ENCODE measurements at places on chromosomes 4 and X.

- no peak for DNase-seq
Observed at GRCh38 chr4:2461246-2461960, 7.5 kb upstream of the RNF4 start.

- DNase-seq, result no peak
Observed at GRCh38 chr4:132417220-132417619, 731.9 kb upstream of the PCDH10 start.

DNA sequence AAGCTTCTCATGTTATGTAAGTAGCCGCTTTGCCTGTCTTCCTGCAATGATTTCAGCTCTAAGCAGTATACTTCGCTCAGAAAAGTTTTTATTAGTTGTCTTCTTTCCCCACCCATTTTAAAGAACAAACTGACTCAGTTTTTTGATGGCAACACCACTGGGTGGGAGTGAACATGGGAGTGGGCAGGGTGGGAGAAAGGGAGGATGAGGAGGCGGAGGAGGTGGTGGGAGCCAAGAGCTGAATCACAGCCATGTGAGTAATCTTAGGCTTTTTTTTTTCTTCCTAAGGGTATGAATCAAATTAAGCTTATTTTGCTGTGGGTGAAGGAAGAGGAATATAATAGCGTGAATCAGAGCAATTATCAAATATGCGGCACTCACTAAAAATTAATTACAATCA lies 574.3 kb upstream of the DIPK2B start:
- peak; percentile 71 for DNase-seq

- no peak for DNase-seq
Observed at GRCh38 chr4:65923616-65924015, 253.3 kb upstream of the EPHA5 start.

DNA sequence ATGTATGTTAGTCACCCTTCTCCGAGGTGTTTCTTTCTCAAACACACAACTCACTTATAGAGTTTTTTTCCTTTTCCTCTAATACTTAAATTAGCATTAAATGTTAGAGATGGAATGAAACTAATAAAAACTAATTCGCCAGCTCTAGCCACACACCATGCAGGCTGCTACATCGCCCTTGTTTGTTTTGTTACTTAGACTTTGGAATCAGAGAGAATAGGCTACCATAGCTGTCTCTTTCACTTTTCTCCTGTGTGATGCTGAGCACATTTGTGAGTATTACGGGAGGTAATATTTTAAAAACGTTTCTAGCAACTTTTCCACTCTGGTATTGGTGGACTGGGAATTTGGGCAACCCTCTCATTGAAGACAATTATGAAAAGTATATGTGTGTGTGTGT lies 43.5 kb downstream of the ESX1 start:
- no peak for DNase-seq

DNA sequence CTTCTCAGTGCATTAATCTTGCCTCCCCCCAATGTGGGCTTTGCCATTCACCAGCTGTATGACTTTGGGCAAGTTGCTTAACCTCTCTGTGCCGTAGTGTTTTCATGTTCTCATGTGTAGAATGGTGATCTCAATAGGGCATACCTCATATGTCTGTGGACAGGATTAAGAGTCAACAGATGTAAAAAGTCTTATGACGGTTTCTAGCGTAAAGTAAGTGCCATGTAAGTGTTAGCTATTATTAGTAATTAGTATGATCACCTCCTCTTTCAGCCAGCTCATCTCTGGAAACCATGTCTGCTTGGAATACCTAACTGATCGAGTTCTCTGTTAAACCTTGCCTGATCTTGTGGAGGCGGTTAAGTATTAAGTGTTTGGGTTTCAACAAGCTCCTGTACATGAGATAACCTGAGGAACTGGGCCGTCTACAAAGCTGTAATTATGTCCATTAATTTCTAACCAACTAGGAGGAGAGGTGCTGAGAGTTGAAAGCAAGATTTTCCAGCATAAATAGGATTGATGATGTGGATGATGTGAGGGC lies 66.3 kb downstream of the TSC22D3 start:
- DNase-seq, result no peak

- DNase-seq, result peak; percentile 5
Observed at GRCh38 chr4:22414833-22415232, 101.0 kb downstream of the ADGRA3 start.

DNA sequence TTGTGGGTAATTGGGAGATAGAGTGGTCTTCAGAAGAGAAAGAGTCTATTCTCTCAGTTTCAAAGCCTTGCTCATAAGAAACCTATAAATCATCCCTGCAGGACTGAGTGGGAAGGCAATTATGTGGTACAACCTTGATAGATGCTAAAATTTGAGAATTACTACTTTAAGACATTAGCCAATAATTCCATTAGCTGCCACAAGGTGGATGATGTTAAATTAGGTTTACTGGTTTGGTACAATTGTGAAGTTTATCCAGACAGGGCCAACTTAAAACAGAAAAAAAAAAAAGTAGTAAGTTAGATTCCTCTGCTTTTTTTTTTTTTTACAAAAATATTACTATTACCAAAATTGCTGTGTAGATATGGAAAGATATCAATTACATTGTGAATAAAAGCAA lies 73.2 kb upstream of the AMOT start:
- DNase-seq, result no peak

DNA sequence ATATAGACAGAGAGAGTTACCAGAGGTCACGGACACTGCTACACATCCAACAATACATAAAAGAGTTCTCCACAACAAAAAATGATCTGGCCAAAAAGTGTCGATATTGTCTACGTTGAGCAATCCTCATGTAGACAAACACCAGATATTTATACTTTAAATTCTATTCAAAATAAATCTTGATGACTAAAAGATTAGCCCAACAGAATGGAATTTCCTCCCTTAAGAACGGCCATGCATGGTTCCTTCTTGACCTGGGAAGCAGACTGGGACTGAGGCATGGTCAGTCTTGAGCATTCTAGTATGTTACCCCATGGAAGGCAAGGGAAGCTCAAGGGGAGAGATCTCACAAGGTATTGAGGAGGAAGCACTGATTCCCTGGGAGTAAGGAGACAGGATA lies 43.5 kb downstream of the LHFPL1 start:
- DNase-seq, result no peak

- peak; percentile 69 for DNase-seq
Observed at GRCh38 chrX:43958529-43958928, 14.7 kb downstream of the NDP start.

- DNase-seq, result peak; percentile 93
Observed at GRCh38 chr4:147866532-147867271, 134.8 kb downstream of the ARHGAP10 start.

GRCh38 chr4:48989461-48990203 lies 3.6 kb downstream of the CWH43 start:
- DNase-seq, result no peak

DNA sequence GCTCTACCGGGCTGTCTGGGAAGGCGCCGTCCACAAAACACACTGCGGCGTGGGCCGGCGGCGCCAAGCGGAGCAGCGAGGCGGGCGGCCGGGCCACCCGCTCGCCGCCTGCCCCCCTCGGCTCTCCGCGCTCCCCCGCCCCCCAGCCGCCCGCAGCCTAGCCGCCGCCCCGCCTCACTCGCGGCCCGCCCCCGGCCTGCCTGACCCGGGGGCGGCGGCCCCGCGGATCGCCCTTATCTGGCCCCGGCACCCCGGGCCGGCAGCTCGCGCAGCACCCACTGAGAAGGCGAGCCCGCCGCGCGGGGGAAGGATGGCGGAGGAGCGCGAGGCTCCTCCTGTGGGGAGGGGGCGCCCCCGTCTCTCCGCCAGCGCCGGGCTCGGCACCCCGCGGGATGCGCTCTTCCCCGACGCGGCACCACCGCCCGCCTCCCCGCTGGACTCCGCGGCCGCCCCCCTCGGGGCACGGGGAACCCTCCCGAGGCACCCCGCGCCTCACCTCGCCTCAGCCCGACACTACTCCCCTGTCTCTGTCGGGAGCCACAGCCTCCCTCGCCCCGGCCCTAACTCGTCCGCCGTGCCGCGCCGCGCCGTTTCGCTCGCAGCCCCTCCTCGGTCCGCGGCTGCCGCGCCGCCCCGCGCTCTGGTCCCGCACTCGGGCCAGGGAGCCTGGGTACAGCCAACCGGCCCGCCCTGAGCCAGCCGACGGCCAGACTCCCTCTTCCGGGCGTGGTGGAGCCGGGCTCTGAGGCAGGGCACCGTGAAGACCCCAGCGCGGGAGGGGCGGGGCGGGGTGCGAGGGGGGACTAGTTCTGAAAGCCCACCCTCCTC lies 566 bp downstream of the ATP11C start:
- no peak for DNase-seq

DNA sequence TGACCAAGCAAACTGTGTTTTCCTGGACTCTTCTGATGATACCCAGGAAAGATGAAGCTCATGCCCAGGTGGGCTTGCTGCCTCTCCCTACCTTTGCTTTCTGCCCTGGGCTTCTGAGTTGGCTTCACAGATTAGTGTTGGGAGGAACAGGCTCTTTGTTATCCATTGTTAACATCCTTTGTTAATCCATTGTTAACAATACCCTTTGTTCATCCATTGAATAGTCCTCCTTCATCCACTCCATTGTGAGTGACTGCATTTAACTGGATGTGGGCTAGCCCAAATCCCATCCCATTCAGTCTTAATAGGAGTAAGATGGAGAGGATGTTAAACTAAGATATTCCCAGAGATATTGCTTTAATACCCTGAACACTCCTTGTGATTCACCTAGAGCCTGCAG lies 199.0 kb upstream of the LNX1 start:
- no peak for DNase-seq

DNA sequence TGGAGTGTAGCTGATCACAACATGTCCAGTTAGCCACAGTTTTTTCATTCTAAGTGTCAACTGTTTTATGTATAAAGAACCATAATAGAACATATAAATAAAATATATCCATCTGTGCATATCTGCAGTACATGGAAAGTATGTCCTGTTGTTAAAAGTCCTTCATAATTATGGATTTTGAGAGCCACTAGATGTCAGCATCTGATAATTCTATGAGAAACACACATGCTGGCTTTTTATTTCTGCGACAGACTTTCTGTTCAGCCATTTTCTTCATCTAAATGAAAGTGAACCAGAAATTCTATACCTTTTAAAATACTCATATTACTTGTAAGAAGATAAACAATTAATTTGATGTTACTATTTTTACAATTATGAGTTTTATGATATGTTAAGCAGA lies 251.5 kb downstream of the GPM6A start:
- no peak for DNase-seq

- no peak for DNase-seq
Observed at GRCh38 chr4:151921811-151922210, 161.0 kb upstream of the GATB start.

DNA sequence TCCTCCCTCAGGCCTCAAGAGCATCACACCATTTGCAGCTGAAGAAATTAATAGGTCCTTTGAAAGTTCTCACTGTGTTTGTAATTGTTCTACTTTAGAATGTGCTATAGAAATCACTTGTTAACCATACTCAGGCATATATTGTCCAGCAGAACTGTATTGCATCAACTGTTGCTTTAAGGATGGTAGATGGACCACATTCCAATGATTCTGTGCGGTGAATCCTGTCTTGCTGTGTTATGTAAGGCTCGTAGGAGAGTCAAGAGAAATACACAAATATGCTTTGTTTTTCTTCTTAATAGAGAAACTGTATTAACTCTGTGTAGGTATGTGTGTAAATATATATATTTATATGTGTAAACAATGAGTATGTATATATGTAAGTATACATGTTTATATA lies 6.3 kb upstream of the ADGRA3 start:
- DNase-seq, result no peak

DNA sequence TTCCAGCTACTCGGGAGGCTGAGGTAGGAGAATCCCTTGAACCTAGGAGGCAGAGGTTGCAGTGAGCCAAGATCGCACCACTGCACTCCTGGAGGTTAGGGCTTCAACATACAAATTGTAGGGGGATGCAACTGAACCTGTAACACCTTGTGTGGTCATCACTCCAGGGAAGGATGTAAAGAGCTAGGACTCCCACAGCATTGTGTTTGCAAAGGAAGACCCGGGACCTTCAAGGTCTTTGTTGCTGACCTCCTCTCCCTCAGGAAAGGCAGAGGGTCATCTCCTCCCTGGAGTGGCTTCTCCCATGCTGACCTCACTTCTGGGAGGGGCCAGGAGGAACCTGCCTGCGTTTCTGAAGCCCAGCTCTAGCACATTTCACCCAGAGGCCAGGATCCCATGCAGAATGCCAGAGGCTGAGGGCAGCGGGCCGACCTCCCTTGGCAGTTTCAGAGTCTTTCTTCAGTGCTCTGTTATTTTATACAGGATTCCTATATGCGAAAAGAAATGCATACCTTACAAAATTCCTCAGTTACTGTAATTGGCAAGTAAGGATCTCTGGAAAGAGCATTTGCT lies 80.2 kb downstream of the HTRA3 start:
- no peak for DNase-seq

DNA sequence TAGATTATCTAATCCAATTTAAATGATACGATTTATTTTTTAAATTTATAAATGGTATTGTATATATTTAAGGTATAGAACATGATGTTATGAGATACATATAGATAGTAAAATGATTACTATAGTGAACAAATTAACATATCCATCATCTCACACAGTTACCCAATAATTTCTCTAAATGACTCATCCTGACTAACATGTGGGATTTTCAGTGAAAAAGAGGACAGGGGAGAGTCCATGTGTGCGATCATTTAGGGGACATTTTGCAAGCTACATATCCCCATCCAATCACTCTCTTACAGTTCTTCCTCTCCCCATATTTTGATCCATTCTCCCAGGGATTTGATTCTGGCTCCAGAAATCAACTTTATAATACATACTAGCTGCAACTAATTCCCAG lies 88.2 kb downstream of the ABCB7 start:
- DNase-seq, result no peak

DNA sequence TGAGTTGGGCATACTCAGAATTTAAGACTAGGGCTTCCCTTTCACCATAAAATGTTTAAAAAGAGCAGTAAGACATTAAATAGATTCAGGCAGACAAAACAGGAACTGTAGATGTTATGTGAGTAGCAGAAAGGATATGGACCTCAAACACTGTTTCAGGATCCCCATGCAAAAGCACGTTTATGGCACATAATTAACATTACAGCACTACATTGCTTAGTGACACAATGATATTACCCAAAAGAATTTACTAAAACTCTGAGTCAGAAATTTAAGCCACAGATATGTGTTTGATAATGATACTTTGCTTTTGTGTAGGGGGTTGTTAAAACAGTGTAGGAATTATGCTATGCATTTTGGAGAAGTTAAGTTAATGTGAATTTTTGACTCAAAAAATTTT lies 266.3 kb downstream of the PDGFC start:
- no peak for DNase-seq

DNA sequence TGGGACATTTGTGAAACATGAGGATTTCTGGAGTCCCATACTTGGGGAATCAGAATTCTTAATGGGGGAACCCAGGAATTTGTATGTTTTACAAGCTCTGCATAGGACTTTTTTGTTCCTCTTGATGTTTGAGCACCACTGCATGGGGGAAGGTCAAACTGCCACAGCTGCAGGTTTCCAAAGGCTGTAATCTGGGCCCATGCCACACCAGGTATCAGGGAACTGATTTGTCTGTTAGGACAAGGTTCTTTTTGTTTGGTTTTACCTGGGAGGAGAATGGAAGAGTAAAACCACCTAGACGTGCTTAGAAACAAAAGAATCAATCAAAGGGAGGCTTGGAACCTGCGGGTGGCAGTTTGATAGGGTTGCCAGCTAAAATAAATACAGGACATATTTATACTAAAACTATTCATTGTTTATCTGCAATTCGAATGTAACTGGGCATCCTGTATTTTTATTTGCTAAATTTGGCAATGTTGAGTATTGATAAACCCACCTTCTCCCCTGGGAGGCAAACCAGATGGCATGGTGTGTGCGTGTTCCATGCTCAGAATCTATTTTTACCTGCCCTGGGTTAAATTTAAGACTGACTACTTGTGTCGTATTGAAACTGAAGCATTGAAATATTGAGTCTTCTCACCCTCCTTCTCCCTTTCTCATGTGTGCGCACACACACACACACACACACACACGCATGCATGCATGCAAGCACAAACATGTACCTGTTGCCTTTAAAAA lies 63.7 kb downstream of the TMEM164 start:
- DNase-seq, result no peak

All from inflammatory macrophage (primary cell).